ENCODE measurements at places on chromosomes 6 and 20. TPM values are rescaled to one million over a fixed set of nuclear protein-coding genes. Genes with fewer than 3 reads are reported as not detected.

- DNase-seq: no peak
These were observed 28.9 kb downstream of the CLIC5 start for GRCh38 chr6:45986746-45987274.

DNA sequence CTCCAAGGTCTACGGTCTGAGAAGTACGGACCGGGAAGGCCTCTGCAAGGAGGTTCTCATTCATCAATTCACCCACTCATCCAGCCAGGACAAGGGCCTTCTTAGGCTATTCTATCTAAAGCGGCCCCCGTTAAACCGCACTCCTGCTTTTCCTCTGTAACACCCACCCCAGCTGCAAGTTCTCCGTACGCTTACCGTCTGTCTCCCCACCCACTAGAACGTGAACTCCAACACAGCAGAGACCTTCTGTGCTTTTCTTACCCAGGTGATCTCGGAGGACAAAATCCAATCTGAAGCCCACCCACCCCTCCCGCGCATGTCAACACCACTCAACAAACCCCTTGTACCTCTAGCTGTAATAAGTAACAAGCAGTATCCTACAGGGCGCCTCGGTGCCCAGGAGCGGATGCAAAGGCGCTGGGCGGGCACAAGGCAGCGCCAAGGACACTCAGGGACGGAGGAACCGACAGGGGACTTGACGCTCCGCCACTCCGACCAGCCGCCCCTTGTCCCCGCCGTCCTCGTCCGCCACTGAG lies 351 bp downstream of the AURKA start:
- no peak for DNase-seq

DNA sequence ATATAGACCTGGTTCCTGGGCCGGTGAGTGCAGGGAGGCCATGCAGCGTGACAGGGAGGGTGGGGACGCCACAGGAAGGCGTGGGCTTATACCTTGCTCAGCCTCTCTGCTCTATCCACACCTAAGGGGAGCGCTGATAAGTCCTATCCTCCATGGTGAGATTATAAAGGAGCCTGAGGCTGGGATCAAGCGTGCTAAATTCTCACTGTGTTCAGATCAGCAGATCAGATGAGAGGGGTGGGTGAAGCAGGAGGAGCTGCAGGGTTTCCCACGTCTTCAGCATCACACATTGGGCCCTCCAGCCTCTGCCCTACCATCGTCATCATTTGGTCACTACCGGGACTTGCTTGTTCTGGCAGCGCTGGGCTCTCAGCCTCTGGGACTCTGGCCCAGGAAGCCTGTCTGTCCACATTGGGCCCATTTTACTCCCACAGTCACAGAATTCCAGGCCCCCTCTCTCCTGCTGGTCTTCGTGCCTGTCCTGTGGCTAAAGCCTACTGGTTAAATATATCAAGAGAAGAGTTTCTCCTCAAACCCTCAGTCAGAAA lies 29.1 kb upstream of the PDE10A start:
- no peak for DNase-seq

GRCh38 chr20:53598140-53599043 lies 4.8 kb upstream of the ZNF217 start:
- DNase-seq: no peak

Gene SHLD1
- total RNA-seq: 4.3 TPM

Gene SOX18
- 18.7 TPM for total RNA-seq

Gene CD24
- total RNA-seq: 57.4 TPM

DNA sequence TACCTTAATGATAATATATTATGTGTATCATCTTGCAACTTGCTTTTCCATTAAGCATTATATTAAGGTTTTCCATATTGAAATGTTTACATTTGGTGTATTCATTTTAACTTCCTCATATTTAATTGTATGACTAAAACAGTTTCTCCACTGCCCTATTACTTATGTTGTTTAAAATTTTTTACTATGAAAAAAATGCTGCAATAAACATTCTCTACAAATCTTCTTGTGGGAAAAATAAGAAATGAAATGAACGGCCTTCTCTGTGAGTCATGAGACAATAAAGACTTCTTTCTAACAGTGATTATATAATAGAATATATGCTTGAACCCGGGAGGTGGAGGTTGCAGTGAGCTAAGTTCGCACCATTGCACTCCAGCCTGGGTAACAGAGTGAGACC lies 25.5 kb downstream of the FASTKD5 start:
- DNase-seq: no peak

DNA sequence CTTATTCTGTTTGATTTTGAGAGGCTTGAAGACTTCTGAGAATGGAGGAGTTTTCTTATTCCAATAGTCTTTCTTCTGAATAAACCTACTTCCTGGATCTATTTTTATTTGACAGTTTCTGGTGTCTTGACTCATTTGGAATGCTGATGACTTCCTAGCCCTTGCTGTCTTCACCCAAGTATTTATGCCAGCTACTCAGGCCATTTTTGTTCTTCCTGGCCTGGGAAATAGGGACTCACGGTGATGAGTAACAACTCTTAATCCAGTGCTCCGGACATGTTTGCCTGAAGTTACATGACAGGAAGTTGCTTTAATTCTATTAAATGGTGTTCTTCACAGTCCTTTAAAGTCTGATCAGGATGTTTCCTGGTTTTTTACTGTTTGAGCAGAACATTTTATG lies 272.1 kb upstream of the EYS start:
- no peak for DNase-seq

- DNase-seq: no peak
These were observed 17.7 kb upstream of the FOXP4 start for GRCh38 chr6:41528409-41528963.

DNA sequence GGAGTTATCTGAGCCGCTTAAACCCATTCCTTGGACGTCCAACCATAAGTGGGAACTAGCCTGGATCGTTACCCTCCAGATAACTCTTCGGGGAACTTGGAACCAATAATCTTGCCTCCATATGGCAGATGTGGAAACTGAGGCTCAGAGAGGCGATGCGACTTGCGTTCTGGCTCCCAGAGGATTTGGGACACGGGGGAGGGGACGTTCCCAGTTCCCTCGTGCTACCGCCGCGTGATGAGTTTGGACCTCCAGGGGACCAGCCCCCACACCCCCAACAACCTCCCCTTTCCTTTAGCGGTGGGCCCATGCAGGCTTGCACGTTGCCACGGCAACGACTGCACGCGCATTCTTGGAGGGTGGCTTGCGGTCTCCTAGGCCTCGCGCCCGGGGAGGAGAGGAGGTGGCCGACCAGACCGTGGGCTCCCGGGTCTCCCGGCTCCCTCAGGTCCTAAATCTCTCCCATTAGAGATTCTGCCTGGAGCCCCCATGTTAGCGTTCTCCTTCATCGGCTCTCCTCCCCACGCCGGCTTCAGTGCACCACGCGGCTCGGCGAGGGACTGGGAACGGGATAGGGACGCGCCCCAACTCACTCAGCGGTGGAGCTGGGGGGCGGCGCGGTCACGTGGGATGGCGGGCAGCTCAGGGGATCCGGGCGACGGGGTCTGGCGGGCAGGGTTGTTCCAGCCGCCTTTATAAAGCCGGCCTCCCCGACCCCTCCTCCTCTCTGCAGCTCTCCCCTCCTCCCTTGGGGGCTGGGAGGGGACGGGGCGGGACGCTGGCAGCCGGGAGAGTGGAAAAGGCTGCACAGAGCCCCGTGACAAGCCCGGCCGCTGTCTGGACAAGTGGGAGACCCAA lies at the start of gene PLTP:
TSS of gene PLTP (minus strand) at position 670 of the 858 bp plus-strand sequence. CDS start 703 bp downstream, outside the sequence.
- DNase-seq: no peak

DNA sequence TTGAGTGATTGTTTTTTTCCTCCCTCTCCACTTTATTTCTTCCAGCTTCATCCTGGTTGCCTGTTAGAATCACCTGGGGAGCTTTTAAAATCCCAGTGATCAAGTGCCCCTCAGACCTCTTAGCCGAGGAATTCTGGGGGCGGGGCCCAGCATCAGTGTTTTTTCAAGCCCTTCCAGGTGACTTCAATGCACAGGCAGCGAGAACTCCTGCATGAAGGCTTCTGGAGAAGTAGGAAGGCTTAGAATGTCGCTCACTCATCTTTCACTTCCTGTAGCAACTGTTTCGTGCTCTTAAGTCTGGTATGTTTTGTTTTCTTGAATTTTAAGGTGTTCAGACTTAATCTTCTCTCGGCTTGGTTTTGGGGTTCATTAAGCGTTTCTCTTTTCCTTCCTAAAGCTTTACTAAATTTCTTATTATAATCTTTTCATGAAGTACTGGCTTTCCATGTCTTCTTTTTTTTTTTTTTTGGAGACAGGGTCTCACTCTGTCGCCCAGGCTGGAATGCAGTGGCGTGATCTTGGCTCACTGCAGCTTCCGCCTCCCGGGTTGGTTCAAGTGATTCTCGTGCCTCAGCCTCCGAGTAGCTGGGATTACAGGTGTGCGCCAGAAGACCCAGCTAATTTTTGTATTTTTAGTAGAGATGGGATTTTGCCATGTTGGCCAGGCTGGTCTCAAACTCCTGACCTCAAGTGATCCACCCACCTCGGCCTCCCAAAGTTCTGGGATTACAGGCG lies 30.9 kb upstream of the TULP1 start:
- no peak for DNase-seq

GRCh38 chr6:110664933-110665332 lies 150.3 kb downstream of the CDK19 start:
- DNase-seq: no peak

Gene PRSS35
- total RNA-seq: 0.10 TPM

DNA sequence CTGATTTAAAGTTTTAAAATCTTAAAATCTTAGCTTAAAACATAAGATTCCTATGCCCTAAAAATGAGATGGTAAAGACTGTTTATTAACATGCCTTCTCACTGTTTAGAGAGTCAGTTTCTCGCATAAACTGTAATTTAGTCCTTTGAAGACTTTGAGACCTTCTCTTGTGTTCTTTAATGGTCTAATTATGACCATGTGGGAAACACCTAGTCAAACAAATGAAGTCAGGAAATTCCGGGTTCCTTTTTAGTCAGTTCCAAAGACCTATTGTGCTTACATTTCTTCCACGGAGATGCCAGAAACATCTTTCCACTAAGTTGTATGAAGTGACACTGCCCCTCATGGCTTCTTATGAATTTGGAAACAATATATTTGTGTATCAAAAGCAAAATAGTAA lies 64.2 kb upstream of the KIF25 start:
- DNase-seq: no peak

GRCh38 chr20:24836661-24837299 lies 112.3 kb upstream of the CST7 start:
- no peak for DNase-seq

Gene SRMS
- total RNA-seq: not detected

Gene RGS17
- 8.7 TPM for total RNA-seq

Gene LINC00237
- total RNA-seq: not detected

DNA sequence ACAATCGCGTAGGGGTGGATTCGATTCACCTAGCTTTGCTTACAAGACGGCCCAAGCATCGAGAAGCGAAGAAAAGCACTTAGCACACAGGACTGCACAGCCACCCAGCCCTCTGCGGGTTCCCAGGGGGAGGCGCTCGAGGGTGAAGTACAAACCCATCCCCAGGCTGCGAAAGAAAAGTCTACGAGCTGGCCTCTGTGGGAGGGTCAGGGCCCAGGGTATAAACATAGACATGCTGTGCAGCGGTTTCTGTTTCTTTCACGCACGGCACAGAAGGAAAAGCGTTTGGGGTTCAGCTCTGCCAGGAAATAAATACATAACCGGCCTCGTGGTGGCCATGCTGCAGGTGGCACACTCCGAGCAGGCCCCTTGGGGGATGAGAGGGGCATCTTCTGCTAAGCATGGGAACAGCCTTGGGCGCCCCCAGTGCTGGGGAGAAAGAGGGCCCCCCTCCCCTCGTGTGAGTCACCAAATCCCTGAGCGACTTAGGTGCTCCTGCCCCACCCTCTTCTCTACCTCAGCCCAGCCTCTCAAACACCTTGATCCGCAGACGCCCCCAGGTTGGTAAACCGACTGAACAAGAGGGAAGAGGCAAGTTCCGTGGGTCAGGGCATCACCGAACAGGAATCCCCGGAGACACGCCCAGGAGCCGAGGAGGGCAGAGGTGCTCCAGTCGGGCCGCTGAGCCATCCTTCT lies 91.6 kb upstream of the RIPOR2 start:
- peak; percentile 2 for DNase-seq

Gene SNAP91
- 0.95 TPM for total RNA-seq

Gene SCUBE3
- total RNA-seq: 1.6 TPM

DNA sequence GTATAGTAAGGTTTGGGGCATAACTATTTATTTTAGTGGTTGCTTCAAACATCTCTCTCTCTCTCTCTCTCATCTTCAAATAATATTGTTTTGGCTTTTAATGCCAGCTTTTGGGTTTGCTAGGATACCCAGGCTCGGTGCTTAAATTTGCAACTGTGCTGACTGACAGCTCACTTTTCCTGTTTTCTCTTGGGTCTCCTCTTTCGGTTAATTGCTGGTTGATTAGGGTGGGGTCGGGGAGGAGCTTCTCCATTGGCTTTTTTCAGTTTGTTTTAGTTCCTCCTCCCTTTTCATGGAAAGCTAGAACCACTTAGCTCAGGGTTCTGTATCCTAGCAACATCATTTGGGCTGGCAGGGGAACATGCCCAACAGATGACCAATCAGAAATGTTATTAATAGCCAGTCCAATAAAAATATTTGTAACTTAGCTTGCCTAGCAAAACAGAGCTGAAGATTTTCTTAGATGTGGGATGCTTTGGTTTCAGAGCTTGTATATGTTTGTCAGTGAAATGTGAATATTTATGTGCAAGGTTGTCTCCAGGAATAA lies 11.3 kb downstream of the TFAP2B start:
- DNase-seq: no peak

Gene BTNL2
- not detected for total RNA-seq

Gene SSTR4
- not detected for total RNA-seq

Gene PRELID3B
- 131 TPM for total RNA-seq

Gene OR2J2
- total RNA-seq: not detected

Gene EYS
- total RNA-seq: not detected

Gene BNIP5
- total RNA-seq: not detected

DNA sequence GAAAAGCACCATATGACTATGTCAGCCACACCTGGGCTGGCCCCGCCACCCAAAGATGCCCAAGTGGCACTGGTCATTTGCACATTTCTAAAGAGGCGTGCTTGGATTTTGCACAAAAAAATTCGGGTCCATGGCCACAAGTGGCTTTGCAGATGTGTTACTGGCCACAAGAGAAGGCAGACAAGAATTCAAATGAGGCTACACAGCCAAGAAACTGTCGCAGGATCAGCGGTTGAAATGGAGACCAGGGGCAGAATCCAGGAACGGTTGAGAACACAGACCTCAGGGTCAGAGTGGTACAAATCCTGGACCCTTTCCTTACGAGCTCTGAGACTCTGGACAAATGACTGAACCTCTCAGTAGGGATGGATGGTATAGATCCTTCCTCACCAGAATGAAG lies 48.6 kb upstream of the SASH1 start:
- DNase-seq: no peak

Gene SLC35D3
- total RNA-seq: not detected

Gene HLA-DPA1
- total RNA-seq: 0.69 TPM
